ENCODE measurements at places on chromosomes 5 and 9.

DNA sequence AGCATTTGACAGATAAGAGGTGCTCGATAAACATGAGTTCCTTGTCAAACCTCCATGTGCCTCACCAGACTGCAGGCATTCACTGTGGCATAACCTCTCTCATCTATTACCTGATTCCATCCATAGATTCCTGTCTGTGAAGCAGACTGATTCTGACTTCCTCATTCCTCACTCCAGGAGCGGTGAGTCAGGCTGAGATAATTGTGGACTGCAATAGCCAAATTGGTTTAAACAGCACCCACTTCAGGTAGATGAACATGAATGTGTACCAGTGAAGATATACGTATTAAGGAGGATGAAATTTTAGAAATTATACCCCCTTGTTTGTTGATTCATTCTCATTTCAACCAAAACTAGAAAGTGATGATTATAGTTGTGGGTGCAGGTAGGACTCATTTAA lies 391.2 kb downstream of the HINT1 start:
- no peak for DNase-seq

- DNase-seq = no peak
Observed at GRCh38 chr5:116621599-116621998, 47.0 kb upstream of the SEMA6A start.

DNA sequence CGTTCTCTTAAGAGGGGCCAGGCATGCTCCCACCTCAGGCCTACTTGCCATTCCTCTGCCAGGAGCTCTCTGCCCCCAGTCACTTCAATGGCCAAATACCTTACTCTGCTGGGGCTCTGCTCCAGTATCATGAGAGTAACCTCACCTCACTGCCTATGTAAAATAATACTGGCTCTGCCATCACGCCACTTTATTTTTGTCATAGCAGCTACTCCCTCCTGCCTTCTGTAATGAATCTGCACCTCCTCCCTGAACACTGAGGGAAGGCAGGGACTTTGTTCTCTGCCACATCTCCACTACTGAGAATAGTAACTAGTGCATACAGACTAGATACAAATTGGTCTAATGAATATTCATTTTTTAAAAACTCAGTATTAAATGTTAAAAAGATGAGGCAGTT lies 33.8 kb downstream of the MACROH2A1 start:
- no peak for DNase-seq

DNA sequence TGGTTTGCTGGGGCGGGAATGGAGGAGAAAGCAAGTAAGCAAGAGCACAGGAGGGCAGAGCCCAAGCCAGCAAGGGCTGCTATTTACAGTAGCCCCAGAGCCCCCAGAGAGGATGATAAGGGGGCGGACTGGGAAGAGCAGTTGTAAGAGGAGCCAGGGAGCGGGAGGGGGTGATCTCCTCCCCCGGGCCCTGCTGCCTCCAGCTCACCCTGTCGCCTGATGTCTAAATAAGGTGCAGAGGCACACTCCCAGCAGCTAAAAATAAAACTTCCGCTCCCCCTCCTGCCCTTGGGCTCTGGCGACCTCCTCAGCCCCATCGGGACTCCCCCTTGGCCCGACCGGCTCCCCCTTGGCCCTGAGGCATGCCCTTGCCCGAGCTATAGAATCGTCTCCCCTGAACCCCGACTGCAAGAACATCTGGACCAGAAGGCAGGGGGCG lies 14.4 kb upstream of the CCDC69 start:
- DNase-seq = no peak

DNA sequence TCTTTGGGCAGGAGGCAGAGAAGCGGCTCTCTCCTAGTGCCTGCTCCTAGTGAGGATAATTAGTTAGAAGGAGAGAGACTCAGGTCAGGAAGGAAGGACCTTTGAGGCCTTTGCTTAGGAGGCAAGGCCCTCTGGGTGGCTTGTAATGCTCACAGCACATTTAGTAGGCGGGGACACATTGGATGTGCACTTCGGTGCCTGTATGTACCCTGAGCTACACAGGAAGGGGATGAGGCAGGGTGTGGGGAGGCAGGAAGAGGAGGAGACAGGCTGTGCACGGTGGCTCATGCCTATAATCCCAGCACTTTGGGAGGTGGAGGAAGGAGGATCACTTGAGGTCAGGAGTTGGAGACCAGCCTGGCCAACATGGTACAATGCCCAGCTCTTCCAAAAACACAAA lies 7.2 kb upstream of the LCN2 start:
- no peak for DNase-seq

GRCh38 chr5:137078171-137078665 lies 420.9 kb downstream of the SPOCK1 start:
- no peak for DNase-seq

DNA sequence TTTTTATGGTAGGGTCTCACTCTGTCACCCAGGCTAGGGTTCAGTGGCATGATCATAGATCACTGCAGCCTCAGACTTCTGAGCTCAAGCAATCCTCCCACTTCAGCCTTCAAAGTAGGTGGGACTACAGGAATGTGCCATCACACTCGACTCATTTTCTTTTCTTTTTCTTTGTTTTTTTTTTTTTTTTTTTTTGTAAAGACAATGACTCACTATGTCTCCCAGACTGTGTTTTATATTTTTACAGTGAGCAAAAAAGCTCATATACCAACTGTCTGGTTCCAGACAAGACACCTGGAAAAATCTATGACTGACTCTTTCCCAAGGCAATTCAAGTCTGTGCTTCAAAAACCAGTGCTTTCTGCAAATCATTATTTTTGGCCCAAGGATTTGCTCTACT lies 10.8 kb upstream of the FOXD1 start:
- DNase-seq = no peak

DNA sequence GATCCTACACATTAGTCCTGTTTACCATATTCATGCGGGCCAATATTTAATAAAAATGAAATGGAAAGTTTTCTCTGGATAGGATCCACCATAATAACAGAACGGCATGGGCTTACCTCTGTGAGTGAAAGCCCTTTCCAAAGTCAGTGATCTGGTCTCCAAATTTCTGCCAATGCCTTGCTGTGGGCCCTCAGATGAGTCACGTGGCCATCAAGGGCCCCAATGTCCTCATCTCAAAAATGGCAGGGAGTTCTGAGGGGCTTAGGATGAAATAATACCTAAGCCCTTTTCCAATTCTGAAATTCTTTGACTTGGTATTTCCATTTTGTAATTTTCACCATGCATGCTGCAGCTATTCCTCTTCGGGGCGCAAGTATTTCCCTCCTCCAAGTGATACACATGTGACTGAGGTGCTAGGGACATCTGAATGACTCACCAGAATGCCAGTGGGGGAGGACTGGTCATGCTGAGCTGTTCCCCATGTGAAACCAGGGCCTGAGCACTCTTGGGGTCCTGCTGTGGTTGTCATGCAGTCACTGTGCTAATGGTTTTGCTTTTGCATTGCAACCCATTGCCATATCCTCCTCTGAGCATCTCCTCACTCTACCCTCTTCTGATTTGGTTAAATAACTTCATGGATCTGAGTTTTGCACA lies 35.0 kb downstream of the ITK start:
- DNase-seq = no peak

- DNase-seq = no peak
Observed at GRCh38 chr9:114452219-114453165, 52.8 kb downstream of the WHRN start.
